ENCODE measurements at places on chromosomes 6 and 20.
A peak's percentile ranks its signal among the peaks of the same experiment; 100 is the strongest.

DNA sequence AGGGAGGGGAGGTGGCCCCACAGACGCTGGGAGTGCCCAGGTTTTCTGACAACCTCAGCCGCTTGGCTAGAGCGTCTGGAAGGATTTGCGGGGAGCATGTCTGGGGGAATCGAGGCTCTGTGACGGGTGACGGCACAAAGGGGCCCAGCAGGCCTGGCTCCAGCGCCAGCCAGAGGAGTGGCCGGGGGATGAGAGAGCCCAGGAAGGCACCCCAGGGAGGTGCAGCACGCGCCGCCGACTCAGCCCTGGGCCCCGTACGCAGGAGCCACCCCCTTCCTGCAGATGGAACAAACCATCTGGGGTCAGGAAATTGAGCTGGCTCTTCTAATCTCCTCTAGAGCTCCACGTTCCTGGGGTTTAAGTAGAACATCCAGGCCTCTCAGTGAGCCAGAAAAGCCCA, 5.9 kb upstream of the SLCO4A1 start:
- no peak for DNase-seq

- no peak for DNase-seq
These were observed 334.4 kb downstream of the TFAP2B start for GRCh38 chr6:51153109-51153508.

- DNase-seq, result no peak
These were observed 94.2 kb upstream of the MBOAT1 start for GRCh38 chr6:20306491-20306890.

DNA sequence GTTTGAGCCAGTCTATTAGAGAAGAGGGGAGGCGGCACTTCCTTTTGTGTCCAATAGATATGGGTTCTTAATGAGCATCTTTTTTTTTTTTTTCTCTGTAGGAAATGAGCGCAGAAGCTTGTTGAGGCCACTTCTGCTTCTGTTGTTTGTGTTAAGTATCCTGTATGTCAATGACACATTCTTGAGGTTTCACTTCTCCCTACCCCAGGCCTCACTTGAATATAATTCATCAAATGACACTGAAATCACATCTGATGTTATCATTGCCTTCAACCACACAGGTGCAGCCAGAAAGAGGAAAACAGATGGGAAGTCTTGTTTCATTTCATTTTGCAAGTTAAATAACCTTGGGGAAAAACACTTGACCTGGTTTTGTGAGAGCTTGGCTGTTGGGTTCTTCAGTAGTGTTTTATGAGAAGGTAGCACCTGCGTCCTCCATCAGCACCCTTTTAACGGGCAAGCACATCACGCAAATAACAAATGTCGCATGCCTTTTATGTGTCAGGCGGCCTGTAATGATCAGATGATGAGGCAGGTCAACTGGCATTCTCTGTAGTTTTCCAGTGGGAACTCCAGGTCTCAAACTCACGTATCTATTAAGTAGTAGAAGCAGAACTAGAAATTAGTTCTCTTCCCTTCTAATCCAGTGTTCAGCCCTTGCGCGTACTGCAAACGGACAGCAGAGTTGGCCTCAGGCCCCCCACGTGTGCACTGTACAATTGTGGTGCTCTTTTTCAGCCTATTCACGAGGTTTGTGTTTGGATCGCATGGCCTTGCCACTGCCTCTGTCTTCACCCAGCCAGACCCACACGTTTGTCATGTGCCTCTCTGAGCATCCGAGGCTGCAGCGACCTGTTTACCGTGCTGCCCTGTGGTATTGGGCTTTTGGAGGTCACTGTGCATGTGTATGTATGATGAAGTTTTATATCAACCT, 23.5 kb downstream of the PLEKHG1 start:
- DNase-seq, result peak; percentile 96

DNA sequence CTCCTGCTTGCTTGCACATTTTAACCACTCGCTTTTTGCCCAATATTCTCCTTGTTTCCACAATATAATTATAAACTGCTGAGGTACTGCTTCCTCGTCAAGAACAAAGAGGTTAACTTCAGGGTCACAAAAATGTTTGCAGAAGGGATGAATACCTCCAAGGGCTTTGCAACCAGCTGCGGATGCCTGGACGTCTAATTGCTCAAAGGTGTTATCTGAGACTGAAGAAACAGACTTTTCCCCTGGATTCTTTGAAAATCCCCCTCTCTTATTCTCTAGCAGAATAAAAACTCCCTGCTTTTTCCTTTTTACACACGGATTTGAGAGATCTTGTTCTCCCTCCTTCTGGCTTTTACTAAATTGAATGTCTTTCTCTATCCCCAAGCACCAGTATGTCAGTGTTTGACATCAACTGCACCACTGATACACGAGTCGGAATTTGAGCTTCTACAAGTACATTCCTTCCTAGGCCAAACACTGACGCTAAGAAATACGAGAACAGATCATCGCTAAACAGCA, 336 bp upstream of the SMPDL3A start:
- DNase-seq, result peak; percentile 66

GRCh38 chr6:143513410-143513809, 1.9 kb upstream of the FUCA2 start:
- peak; percentile 20 for DNase-seq

- no peak for DNase-seq
These were observed 57.5 kb downstream of the HIVEP2 start for GRCh38 chr6:142887517-142887916.

DNA sequence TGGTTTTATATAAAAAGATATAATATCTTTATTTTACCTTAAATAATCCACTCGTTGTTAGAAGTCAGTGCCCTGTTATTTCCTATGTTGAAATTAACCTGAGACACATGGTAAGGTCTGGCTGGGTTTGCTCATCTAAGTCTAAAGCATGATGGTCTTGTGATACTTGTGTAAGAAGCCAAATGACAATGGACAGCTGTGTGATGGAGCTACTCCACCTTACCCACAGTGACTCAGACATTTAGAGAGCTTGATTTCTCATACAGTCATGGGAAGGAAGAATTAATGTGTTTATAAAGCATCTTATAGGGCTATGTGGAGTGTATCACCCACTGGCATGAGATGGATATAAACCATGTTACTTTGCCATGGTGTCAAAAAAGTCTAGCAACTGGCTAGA, 11.7 kb downstream of the CTCFL start:
- DNase-seq, result no peak

DNA sequence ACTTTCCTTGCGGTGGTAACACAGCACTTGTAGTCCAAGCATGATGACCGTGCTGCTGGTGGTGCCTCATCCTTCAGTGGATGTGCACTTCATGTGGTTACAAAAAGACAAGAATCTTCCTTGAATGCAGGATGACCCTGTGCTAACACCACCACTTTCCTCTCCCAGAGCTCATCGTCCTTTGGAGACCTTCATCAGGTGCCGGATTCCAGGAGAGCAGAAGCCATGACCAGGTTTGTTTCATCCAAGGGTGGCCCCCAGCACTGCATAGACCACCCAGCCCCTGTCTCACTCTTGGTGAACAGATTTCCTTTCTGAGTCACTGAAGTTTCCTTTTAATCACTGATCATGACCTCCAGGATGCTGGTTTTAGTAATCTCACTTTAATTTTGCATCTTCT, 101.2 kb upstream of the SYNDIG1 start:
- no peak for DNase-seq

DNA sequence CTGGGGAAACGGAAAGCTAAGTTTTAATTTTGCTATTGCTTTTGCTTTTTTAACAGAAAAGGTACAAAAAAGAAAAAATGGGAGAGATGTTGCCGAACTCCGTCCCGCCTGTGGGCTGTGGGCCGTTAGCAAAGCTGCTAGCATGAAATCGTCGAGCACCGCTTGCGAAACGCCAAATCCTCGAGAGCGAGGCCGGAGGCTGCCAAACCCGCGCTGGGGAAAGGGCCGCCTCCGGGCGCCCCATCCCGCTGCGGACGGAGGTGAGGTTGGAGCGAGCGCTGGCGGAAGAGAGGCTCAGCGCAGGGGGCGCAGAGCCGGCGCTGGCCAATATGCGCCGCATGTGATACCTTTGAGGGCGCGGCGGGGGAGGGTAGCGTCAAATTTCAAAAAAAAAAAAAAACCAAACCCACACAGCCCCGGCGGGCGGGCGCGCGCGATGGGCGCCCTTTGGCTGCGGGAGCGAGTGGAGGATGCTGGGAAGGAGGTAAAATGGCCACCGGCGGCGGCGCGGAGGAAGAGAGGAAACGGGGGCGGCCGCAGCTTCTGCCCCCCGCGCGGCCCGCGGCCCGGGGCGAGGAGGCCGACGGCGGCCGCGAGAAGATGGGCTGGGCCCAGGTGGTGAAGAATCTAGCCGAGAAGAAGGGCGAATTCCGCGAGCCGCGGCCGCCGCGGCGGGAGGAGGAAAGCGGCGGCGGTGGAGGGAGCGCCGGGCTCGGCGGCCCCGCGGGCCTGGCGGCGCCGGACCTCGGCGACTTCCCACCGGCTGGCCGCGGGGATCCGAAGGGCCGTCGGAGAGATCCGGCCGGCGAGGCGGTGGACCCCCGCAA, at the start of gene ZCCHC3:
Gene ZCCHC3 (plus strand): TSS at position 473 of the 827 bp plus-strand sequence. CDS start 17 bp downstream, at position 490.
- DNase-seq, result peak; percentile 91

DNA sequence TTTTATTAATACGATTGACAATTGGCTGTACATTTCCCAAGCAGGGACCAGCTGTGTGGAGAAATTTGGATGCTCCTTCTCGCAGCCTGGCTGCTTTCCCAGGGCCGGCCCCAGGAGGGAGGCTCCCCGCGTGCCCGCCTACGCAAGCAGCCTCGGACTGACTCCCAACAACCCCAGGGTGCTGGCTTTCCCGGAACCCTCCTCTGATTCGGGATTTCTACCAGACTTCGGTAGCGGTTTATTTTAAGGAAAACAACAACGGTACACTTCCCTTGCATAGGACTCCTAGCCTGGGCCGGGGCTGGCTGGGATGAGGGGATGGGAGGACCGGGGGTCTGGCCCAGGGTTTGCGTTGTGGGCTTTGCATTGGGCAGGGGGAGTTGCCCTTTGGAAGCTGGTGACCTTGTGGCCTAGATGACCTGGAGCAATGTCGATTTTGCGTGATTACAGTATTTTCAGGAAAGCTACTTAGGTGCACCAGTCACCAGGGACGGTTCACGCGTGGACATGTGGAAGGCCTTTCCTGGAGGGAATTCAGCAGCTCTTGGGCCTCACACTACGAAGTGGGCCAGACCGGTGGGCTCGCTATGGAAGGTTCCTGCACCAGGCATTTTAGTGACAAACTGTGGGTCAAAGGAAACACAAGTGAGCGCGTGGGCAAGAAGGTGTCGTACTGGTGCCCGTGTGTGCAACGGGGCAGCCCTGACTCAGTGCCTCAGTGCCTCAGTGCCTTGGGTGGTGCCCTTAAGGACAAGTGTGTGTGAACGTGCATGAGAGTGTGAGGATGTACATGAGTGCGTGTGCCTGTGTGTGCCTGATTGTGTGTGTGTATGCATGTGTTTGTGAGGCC, 20.7 kb upstream of the PHACTR3 start:
- DNase-seq, result no peak

- no peak for DNase-seq
These were observed 18.2 kb downstream of the FBXL4 start for GRCh38 chr6:98929498-98930060.

- no peak for DNase-seq
These were observed 31.7 kb downstream of the PAK5 start for GRCh38 chr20:9807136-9807535.

DNA sequence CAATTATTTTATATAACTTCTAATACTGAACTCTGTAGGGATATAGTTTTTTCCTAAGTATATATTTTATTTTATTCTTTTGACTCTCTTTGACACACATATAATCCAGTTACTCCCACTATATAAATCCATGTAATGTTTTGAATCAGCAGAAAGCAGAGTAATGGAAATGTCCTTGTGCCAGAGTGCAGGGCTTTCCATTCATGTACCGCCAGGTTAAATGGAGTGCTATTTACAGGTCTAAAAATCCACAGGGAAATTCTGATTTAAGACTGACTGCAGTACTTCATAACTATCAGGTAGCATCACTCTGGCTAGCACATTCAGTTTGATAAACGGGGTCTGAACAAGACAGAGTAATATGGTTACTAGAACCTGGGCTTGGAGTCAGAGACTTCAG, 626.8 kb downstream of the COL12A1 start:
- no peak for DNase-seq

GRCh38 chr6:52403627-52404026, 16.5 kb upstream of the EFHC1 start:
- DNase-seq, result no peak

DNA sequence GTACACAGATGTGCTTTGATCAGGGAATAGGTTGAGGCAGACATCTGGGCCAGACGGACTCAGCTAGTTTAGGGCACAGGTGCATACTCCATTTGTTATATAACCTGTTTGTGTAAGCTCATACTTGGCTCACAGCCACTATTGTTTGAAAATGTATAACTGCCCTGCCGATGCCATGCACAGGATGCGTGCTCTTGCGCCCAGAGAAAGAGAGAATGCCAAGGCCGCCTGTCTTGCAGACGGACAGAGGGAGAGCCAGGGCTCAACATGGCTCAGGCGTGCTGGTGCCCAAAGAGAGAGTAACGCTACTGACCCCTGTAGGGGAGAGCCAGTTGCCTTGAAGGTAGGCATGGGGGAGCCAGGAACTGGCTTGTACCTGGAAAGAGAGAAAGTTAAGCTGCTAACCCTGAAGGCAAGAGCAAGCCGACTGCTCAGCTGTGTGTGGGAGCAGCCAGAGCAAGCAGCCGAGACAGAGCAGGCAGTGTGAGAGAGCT, 57.7 kb downstream of the FAM229B start:
- DNase-seq, result no peak

DNA sequence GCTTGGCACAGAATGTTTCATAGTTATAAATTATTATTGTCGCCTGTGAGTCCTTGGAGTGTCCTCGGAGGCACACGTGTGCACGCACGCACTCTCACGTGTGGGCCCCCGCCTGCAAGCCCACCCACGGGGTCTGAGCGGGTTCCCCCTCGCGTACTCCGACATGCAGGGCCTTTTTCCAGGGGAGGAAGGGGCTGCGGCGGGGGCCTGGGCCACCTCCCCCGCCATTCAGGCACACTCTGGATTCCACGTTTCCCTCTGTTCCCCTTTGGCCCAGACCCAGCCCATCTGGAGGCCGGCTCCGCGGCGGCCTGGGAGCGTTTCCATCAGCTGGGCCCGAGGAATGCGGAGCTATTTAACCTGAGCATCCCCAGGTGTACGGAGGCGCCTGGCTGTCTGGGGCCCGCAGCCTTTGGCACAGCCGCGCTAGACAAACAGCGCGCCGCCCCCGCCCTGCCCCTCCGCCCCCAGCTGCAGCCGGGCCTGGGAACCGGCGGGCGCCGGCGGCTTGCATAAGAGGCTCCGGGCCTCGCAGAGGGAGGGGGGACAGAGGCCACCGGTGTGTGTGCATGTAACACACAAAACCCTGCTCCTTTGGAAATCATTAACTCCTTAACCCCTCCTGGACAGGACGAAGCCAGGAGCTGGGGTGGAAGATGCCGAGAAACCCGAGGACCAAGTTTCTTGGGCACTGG, 3.3 kb downstream of the ID1 start:
- DNase-seq, result peak; percentile 67

GRCh38 chr6:27095914-27096313, 151.6 kb upstream of the PRSS16 start:
- DNase-seq, result no peak

Measured in NCI-H510A treated with DMSO at 0.1 percent for 48 hours (cell line).